ENCODE measurements at places on chromosomes 6 and 20. TPM values are rescaled to one million over a fixed set of nuclear protein-coding genes. Genes with fewer than 3 reads are reported as not detected.

The CABLES2 gene
- 11.7 TPM for total RNA-seq

The CRNKL1 gene
- total RNA-seq: 23.6 TPM

The ADAM33 gene
- total RNA-seq: 8.2 TPM

The RAMACL gene
- 1.5 TPM for total RNA-seq

The DAAM2 gene
- total RNA-seq: 22.6 TPM

Measured in type B pancreatic cell (in vitro differentiated cells).